Glomerular endothelial cell (primary cell): ENCODE measurements at places on chromosomes 2 and 18.

DNA sequence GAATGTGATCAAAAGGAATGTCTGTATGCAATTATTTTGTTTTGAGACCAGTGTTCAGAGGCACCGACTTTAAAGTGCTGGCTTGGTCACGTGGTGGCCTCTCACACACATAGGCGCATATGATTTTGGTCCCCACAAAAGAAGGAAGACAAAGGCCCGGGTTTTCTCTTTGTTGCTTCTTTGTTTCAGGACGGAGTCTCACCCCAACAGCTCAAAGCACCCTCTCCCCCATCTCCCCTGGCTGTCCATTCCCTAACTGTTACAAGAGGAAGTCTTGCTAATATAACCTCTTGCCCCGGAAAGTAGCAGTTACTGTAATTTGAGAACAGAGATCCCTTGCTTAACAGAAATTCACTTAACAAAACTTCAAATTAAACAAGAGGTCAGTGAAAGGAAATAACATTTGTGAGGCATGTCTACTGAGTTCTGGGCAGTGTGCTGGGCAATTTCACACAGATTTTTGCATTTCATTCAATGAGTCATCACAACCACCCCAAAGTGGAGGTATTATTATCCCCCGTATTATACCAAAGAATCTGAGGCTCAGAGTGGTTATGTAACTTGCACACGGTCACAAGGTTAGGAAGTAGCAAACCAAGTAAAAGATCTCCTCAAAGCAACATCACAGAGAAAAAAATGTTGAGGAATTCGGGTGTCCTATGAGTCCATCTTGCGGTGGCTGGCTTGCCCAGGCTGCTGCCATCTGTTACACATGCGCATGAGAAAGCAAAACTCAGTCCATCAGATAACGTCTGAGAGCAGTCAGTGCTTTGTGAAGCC lies 75.8 kb downstream of the SDC1 start:
- DNase-seq: peak; percentile 25

GRCh38 chr2:200585730-200586643 lies at the start of gene AOX1:
Gene AOX1 (plus strand): TSS chr2:200586014. CDS start chr2:200586109, 95 bp downstream.
- DNase-seq: no peak

DNA sequence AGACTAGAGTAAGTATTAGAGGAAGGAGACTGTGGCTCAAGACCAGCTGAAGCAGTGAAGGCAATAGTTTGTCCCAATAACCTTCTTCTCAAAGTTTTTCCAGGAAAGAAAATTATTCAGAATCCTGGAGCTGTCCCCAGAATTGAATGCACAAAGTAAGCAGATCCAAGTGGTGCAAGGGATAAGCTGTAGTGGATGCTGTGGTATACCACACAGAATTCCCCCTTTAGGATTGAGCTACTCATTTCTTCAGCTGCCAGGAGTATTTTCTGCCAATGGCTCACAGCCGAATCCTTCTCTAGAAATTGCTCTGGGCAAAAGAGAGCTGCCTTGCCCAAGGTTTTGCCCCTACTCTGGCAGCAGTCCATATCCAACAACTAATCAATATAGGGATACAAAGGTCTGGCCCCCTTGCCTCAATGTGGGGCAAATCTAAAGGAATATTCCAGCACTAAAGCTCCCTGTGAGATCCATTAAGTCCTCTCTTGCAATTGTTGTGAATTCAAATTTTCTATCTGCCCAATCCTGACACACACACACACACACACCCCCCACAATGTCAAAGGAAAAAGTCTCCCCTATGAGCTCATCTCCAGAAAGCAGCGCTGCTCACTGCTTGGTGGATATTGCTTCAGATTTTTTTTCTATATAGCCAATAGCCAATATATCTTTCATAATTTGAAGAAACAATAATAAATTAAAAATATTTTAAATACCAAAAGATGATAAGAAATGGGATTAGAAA lies 18.4 kb upstream of the TCF7L1 start:
- DNase-seq: no peak

DNA sequence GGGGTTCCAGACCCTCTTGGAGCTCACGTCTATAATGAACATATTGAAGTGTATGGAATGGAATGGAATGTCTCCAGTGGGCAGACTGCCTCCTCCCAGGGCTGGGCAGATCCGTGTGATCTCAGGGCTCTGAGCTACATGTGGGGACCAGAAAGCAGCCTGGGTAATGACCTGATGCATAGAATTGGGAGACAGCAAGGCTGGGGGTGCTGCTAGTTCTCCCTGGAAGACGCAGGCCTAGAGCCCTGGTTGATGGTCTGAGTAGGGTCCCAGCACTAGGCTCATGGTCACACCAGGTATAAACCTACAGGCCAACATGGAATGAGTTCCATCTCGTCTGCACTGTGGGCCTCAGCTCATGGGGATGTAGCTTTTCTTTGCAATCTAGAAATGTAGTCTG lies 46.7 kb downstream of the ACAA2 start:
- no peak for DNase-seq

DNA sequence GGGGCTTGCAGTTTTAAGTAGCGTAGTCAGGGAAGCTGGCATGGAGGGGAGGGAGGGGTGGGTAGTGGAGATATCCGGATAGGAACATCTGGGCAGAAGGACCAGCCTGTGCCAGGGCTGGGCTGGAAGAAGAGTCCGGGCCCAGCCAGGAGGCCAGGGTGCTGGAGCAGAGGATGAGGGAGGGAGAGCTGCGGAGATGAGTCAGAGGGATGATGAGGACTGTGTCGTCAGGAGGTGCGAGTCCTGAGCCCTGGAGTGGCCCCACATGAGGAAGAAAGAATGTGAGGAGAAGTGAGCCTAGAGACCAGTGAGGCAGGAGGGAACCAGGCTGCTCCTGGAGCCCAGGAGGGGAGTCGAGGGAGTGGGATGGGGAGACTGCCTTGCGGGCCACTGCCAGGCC lies 82.4 kb downstream of the CTIF start:
- DNase-seq: no peak
